Dorsolateral prefrontal cortex (tissue), 122 donors: ENCODE measurements at places on chromosomes 11 and 22. TPM values are rescaled to one million over a fixed set of nuclear protein-coding genes. Genes with fewer than 3 reads are reported as not detected.
A peak's percentile ranks its signal among the peaks of the same experiment; 100 is the strongest.

MUC5B gene
- total RNA-seq: 0.22 TPM

LINC01488 gene
- total RNA-seq: not detected

ZNF215 gene
- 0.95 TPM for total RNA-seq

MAPK12 gene
- total RNA-seq: 22.7 TPM

OR2AG2 gene
- 1.3 TPM for total RNA-seq

APOA4 gene
- total RNA-seq: not detected

- no peak for DNase-seq
These were observed 9.7 kb downstream of the MTNR1B start for GRCh38 chr11:92979176-92979575.

- no peak for DNase-seq
These were observed 387.9 kb upstream of the ANO3 start for GRCh38 chr11:25943777-25944661.

- DNase-seq: no peak
These were observed 1378.9 kb downstream of the BRD1 start for GRCh38 chr22:48448821-48449220.

- peak; percentile 85 for DNase-seq
These were observed 62.7 kb upstream of the NECTIN1 start for GRCh38 chr11:119791701-119792151.

DNA sequence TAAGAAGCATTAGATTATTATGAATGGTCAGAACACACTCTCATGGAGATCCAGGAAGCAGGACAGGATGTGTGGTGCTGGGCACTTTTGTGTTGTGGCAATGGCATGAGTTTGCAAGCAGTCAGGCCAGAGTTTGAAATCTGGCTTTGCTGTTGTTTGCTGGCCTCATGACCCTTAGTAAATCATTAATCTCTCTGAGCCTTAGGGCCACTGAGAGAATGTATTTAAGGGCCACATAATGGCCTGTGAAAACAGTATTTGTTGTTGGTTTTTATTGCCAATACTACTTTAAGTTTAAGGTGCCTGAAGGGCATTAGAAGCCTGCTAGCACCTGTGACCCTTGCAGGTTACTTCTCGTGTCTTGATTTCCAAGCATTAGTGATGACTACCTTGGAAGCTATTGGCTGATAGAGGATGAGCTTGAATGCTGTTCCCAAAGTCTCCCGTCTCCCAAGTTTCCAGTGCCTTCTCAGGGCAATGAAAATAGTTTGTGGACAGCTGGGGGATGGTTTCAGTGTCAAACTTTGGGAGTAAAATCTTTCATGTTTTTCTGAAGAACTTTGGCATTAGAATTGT lies 24.6 kb downstream of the STIM1 start:
- no peak for DNase-seq

DNA sequence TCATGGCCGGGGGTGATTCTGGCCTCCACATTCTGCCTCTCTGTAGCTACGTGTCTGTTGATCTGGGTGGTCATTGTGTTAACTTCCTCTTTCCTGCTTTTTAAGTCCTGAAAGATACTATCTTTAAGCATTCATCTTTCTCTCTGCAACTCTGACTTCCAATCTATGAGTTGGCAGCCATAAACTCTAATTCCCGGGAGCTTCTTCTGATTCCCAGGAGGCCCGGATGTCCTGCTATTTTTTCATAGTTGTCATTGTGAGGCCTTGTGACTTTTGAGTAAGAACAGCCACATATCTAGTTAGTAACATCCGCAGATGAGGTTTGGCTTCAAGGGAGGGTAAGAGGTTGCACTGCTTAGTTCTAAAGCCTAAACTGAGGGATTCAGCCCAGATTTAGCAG lies 107.8 kb downstream of the SYN3 start:
- no peak for DNase-seq

- DNase-seq: no peak
These were observed 103.1 kb downstream of the PDE2A start for GRCh38 chr11:72570893-72571661.

DNA sequence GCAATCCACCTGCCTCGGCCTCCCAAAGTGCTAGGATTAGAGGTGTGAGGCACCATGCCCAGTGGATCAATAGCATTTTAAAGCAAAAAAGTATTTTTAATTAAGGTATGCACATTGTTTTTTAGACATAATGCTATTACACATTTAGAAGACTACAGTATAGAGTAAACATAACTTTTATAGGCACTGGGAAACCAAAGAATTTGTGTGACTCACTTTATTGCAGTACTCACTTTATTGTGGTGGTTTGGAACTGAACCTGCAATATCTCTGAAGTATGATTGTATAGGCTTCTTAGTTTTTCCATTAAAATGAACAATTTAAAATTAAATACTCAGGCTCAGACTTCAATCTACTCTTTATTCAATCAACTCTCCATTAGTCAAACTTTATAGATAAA lies 17.5 kb upstream of the CD3E start:
- DNase-seq: no peak

DNA sequence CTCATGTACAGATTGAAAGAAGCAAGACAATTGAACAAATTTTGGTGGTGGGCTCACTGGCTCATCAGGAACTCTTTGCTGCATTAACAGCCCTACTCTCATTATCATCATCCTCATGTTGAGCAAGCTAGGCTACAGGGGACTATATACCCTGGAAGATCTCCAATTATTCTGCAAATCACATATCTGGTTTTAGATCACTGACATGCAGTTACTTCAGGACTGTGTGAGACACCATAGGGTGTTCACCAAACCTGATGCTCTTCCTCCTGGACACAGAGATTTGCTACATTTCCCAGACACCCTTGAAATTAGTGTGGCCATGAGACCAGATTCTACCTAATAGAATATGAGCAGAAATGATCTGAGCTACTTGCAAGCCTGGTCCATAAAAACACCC lies 23.0 kb upstream of the ME3 start:
- no peak for DNase-seq

DNA sequence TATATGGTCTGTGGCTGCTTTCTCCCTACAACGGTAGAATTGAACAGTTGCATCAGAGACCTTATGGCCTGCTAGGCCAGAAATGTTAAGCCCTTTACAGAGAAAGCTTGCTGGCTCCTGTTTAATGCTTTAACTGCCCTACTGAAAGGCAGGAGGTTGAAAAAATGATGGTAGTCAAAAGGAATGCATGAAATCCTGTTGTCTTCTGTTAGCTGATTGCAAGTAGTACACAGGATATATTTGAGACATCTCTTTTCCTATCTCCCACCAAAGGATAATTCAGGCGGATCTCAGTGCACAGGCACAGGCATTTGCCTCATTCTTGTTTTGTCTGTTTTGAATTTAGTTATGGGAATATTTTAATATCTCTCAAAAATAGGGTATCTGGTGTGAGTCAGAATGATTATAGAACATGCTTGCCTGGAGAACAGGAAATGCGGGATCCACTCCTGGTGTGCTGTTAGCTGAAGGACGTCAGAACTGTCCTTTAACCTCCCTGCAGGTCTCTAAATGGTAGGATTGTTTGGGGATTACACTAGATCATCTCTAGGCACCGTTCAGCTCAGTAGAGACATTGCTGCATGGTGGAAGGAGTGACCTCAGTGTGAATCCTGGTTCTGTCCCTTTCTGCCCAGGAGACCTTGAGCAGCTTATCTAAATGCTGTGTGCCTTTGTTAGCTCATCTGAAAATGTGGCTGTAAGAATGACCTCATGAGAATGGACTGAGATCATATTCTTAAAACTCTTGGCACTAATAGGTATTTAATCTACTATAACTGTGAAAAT lies 49.5 kb downstream of the PACS1 start:
- no peak for DNase-seq

- no peak for DNase-seq
These were observed 140.1 kb downstream of the DBX1 start for GRCh38 chr11:20020198-20020597.

DNA sequence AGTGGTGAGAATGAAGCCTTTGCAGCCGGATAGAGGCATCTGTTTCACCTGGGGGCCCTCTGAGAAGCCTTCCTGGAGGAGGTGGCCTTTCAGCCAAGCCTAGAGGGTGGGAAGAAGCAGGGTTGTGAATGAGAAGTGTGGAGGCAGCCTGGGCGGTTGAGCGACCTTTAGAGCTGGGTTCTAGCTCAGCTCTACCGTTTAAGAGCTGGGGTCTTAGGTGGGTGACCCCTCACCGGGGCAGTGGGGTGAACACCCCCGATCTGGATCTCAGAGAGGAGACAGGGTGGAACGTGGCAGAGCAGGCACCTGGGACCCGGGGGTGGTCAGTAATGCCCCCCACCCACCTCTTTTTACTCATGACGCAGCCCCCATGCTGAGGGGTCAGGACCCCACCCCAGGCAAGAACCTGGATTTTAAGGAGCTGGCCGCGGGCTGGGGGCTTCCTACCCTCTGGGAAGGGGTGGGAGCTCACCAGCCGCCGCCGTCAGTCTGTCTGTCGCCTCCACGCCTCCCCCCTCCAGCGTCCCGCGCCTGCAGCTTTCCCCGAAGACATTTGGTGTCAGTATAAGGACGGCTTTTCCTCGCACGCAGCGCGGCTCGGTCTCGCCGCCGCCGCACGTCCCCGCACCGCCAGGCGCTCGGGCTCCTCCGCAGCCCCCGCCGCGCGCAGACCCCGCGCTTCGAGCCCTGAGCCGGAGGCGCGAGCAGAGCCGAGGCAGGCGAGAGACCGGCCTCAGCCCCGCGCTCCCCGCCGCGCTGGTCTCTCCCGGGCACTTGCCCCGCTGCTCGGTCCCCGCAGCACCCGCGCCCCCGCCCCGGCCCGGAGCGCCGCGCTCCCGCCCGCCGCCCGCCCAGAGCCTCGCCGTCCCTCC lies 13.3 kb upstream of the CACNA1I start:
- DNase-seq: peak; percentile 59

GRCh38 chr22:27748349-27748748 lies 53.2 kb downstream of the MN1 start:
- DNase-seq: no peak

DNA sequence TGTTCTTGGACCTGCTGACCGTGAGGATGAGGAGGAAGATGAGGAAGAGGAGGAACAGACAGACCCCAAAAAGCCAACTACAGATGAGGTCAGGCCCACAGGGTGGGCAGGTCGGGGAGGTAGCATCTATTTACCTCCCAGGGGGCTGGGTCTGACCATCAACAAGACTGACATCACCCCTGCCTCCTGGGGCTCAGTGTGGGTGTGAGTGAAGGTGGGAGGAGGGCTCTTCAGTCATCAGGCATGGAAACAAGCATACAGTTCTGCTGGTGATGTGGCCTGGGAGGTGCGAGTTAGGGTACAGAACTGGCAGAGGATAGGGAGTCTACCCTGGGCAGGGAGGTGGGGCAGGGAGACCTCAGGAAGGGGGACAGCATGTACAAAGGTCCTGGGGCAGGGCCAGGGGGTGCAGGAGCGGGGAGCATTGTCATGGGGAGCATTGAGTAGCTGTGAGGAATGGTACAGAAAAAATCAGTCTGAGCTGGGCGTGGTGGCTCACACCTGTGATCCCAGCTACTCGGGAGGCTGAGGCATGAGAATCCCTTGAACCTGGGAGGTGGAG lies 8.9 kb downstream of the PLCB3 start:
- DNase-seq: no peak

DNA sequence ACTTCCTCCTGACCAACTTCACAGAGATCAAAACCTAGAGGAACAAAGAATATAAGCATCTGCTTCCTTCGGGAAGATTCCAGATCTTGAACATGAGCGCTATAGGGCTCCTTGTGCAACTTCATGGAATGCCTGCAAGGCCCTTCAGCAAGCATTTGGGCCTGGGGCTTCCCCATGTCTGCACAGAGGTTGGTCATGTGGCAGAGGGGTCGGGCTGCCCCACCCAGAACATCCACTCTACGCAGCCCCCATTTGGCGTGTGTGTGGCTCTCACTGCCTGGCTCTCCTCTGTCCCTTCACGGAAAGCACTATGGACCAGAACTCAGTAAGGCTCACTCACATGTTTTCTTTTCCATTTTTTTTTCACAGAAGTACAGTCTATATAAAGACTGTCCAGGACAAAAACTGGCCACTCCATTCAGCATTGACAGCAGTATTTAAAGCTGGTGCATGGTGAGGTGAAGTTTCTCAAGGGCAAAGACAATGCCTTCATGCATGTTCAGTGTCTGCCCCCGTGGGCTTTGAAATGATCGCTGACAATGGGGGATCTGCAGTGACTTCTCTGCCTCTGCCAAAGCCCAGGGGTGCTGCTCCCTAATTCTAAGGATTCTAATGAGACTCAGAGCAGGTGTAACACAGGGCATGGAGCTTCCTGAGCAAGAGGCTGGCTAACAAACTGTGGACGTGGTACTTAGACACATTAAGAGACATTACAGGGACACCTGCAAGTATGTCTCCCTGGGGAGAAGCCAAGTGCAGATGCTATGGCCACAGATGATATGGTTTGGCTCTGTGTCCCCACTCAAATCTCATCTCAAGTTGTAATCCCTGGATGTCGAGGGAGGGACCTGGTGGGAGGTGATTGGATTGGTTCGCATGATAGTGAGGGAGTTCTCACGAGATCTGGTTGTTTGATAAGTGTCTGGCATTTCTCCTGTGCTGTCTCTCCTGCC lies 66.5 kb upstream of the PITPNB start:
- peak; percentile 17 for DNase-seq

DNA sequence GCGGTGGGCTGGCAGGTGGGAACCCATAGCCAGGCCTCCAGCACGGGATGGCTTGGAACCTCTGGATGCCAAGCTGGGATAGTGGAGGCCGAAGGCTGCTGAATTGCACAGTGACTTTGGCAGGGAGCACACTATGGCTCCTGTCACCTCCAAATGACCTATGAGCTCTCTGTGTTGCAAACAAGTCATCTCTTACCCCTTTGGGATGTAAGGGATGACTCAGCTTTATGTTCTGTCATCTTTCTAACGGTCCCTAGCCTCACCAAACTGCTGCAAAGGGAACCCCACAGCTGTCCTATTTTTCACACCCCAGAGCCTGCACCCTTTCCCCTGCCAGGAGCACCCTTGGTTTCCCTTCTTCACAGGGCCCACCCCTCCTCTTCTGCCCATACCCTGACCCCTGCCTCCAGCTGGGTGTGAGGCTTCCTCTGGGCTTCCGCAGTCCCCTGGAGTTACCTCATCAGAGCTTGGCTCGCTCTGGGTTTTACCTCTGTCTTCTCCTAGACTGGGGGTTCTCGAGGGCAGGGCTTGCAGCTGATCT lies 2.7 kb upstream of the SCUBE1 start:
- no peak for DNase-seq

GRCh38 chr11:127059750-127060149 lies 59.2 kb upstream of the KIRREL3 start:
- no peak for DNase-seq

DNA sequence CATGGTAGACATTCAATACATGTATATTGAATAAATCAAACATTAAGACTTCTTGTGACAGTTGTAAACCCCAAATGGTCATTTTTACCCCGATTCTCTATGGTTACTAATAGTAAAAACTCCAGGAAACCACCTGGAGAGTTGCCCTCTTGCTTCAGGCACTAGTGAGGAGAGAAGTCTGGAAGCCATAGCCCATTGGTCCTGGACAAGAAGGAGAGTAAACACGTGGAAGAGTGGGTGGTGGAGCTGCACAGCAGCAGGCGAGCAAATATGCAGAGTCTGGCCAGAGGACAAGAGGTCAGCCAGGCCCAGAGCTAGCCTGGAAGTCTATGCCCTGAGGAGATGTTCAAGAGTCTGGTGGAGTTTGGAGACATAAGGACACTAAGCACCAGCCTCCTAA lies 17.7 kb downstream of the DCHS1 start:
- no peak for DNase-seq
